T-cell (primary cell): ENCODE measurements at places on chromosomes 6 and 20.

DNA sequence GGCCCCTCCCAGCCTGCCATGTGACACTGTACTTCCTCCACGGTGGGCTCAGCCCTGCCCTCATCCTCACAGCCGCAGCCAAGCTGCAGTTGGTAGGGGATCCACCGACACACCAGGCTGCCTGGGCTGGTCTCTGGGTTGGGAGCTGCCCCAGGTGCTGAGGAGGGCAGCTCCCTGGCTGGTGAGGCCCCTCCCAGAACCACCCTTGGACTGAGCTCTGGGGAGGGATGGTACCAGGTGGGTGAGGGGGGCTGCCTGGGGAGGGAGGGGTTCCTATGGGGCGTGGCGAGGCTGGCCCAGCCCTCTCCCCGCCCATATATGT lies 185 bp upstream of the TNFRSF6B start:
- H3K27me3 ChIP-seq: no peaks in the 10 kb centered on the region
- no peaks in the 10 kb centered on the region for H3K36me3 ChIP-seq
- DNase-seq: no peak
- H3K27ac ChIP-seq: no peak overlapping the region
- H3K4me3 ChIP-seq: peak overlapping the region; percentile 36

- DNase-seq: no peak
- H3K4me1 ChIP-seq: no peaks in the 10 kb centered on the region
- no peak overlapping the region for H3K4me3 ChIP-seq
These were observed 246.7 kb downstream of the CD109 start for GRCh38 chr6:73942592-73943186.

GRCh38 chr6:17930321-17930993 lies 57.0 kb downstream of the KIF13A start:
- no peak for DNase-seq
- H3K4me3 ChIP-seq: no peak overlapping the region
- H3K36me3 ChIP-seq: no peaks in the 10 kb centered on the region
- H3K27ac ChIP-seq: no peak overlapping the region
- no peaks in the 10 kb centered on the region for H3K27me3 ChIP-seq

DNA sequence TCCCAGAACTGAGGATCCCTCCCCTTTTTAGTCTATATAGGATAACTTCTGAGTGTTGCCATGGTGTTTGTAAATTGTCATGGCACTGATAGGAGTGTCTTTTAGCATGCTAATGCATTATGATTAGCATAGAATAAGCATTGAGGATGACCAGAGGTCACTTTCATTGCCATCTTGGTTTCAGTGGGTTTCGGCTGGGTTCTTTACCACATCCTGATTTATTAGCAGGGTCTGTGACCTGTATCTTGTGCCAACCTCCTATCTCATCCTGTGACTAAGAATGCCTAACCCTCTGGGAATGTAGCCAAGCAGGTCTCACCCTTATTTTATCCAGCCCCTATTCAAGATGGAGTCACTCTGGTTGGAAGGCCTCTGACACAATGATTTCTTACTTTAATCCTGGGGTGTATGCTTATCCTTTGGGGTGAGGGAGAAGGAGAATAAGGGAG lies 19.6 kb downstream of the WFDC2 start:
- no peak for DNase-seq
- H3K27me3 ChIP-seq: peaks cover 8% of the 10 kb centered on the region
- H3K27ac ChIP-seq: no peak overlapping the region
- no peak overlapping the region for H3K4me3 ChIP-seq
- H3K4me1 ChIP-seq: no peaks in the 10 kb centered on the region
- no peaks in the 10 kb centered on the region for H3K36me3 ChIP-seq

- no peaks in the 10 kb centered on the region for H3K36me3 ChIP-seq
- no peaks in the 10 kb centered on the region for H3K27me3 ChIP-seq
- H3K27ac ChIP-seq: no peak overlapping the region
- H3K4me1 ChIP-seq: peaks cover 9% of the 10 kb centered on the region
- H3K4me3 ChIP-seq: no peak overlapping the region
- no peak for DNase-seq
These were observed 117.6 kb downstream of the MYLK4 start for GRCh38 chr6:2632976-2633584.

DNA sequence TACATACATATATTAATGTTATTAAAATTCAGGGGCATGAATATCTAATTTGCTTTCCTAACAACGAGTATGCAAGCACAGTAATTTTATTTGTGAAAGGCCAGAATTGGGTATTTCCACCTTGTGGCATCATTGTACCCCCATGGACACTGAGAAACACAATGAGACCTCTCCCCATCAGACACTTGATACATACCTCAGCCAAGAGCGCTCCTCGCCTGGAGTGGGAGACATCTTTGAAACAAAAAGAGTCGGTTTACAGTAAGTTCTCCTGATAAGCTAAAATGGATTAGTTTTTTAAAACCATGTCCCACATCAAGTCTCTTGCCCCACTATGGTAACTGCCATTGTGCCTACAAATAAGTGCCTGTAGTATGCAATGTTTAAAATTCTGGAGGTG lies 2.1 kb downstream of the CNR1 start:
- peaks cover 19% of the 10 kb centered on the region for H3K27me3 ChIP-seq
- H3K27ac ChIP-seq: no peak overlapping the region
- H3K36me3 ChIP-seq: no peaks in the 10 kb centered on the region
- peaks cover 15% of the 10 kb centered on the region for H3K4me1 ChIP-seq
- no peak for DNase-seq
